Right atrium auricular region (tissue), 2 donors: ENCODE measurements at places on chromosomes 3 and 15. TPM values are rescaled to one million over a fixed set of nuclear protein-coding genes. Genes with fewer than 3 reads are reported as not detected.

GRCh38 chr3:151379083-151379734 is 5.3 kb downstream of the P2RY12 start:
- no peaks in the 10 kb centered on the region for H3K27me3 ChIP-seq
- DNase-seq = no peak
- no peaks in the 10 kb centered on the region for H3K4me1 ChIP-seq
- H3K27ac ChIP-seq = no peak overlapping the region
- no peaks in the 10 kb centered on the region for H3K36me3 ChIP-seq
- H3K4me3 ChIP-seq = no peak overlapping the region

GRCh38 chr15:69389426-69389825 is 24.7 kb upstream of the KIF23 start:
- no peak overlapping the region for H3K27ac ChIP-seq
- no peaks in the 10 kb centered on the region for H3K36me3 ChIP-seq
- no peak overlapping the region for H3K4me3 ChIP-seq
- peak; percentile 40 for DNase-seq

DNA sequence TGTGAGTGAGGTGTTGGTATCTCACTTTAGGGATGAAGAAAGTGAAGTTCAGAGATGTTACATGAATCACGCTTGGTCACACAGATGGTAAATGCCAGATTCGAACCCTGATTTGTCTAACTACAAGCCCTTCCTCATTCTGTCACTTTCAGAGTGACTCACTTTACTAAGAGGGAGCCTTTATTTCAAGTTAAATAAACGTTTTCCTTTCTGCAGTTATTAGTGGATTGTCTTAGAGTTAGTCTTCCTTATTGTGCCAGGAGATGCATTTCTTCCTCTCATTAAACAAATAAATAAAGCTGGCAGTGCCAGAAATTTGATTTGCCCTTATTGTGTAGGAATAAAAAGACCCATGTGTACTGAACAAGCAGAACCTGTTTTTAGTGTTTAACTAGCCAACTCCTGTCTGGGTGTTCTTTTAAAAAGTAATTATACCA is 162.5 kb downstream of the AKAP13 start:
- no peak for DNase-seq
- H3K27ac ChIP-seq = peak overlapping the region; percentile 49
- H3K4me1 ChIP-seq = peaks cover 44% of the 10 kb centered on the region
- no peak overlapping the region for H3K4me3 ChIP-seq
- no peaks in the 10 kb centered on the region for H3K27me3 ChIP-seq

GOLGA8T gene
- 0.44 TPM for total RNA-seq

ERICH6 gene
- not detected for total RNA-seq

ADCY5 gene
- 105 TPM for total RNA-seq
